Dermis blood vessel endothelial cell (primary cell): ENCODE measurements at places on chromosomes 11 and 22.

GRCh38 chr11:121613724-121614123 lies 161.0 kb upstream of the SORL1-AS1 start:
- peak; percentile 24 for DNase-seq

GRCh38 chr11:114401311-114401710 lies 845 bp downstream of the RBM7 start:
- peak; percentile 27 for DNase-seq

- peak; percentile 7 for DNase-seq
Observed at GRCh38 chr11:74138021-74138420, 32.8 kb downstream of the C2CD3 start.

- DNase-seq: peak; percentile 50
Observed at GRCh38 chr22:38097557-38098409, 12.7 kb downstream of the BAIAP2L2 start.

DNA sequence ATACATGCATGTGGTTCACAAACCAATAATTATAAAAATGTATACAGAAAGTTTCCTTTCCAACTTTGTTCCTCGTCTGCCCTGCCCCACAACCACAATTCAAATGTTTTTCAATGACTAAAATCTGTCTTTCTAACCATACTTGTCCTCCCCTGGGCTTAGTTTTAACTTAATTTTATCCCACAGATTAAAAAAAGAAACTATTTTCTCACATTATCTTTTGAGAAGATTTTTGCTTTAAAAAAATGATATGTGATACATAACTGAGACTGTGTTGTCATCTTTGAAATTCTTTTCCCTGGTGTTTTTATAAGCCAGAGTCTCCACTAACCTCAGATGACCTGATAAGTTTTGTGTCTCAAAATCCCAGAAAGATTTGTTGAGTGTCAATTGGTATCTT lies 79.0 kb downstream of the FDX1 start:
- no peak for DNase-seq

GRCh38 chr11:68825571-68825970 lies 16.1 kb downstream of the CPT1A start:
- DNase-seq: peak; percentile 87

GRCh38 chr11:15911377-15912044 lies 444.8 kb downstream of the SOX6 start:
- peak; percentile 20 for DNase-seq

GRCh38 chr11:120786206-120786735 lies 237.6 kb upstream of the TBCEL start:
- DNase-seq: no peak

DNA sequence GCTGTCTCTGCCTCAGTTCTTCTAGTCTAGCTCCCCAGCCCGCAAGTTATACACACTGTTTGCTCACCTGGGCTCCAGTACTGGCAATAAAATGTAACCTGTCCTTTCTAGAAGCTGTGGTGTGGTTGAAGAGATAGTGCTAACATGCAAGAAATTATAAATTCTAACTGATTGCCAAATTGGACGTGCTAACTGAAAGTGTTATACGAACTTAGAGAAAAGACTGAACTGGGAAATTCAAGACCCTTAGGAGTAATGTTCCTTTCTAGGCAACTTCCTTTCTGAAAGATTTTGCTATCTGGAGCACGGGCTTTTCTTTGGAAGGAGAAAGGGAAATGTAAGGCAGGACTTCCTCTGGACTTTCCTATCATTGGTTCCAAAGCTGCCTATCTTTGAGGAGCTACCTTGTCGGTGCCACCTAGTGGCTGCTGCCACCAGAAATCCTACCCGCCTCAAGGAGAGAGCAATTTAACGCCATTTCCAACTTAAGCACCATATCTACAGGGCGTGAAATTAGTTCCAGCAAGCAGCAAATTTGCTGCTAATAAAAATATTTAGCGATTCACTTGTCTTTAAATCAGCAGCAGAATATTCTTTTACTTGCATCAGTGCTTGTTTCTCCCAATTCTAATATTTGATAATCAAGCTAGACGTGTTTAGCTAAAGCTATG lies 12.7 kb upstream of the TMEM218 start:
- peak; percentile 59 for DNase-seq

DNA sequence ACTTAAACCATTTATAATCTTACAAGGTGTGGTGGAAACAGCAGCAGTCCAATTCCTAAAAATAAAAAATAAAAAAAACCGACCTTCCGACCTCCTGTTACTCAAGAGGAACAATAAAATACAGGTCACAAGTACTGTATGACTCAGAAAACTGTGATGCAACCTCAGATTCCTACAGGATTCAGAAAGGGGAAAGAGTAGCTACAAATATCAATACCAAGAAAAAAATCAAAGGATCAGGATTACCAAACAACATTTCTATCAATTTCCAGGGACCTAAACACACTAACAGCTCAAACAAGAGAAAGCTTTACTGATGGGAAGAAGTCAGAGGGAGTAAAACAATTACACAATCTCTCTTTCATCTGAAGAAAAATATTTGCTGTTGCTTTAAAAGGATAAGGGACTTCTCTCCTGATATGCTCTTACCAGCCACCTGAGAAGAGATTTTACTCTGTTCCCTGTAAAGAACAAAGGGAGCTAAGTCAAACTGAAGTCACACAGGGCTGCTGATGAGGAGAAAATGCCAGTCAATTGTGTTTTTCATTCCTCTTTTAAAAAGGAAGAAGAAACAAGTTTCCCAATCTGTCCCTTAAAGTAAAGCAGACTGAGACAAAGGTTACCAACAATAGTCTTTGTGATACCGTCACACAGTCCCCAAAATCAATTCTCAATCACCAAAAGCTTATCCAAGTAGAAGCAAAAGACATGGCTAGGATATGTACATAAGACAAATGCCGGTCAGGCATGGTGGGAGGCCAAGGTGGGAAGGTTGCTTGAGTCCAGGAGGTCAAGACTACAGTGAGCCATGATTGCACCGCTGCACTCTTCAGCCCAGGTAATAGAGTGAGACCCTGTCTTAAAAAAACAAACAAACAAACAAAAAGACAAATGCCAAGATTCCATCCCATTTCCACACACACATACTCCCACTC lies 39.3 kb downstream of the AMBRA1 start:
- DNase-seq: peak; percentile 83

- no peak for DNase-seq
Observed at GRCh38 chr11:121473064-121473777, 20.5 kb upstream of the SORL1-AS1 start.

- DNase-seq: peak; percentile 66
Observed at GRCh38 chr22:37045958-37046357, 5.6 kb upstream of the KCTD17 start.

GRCh38 chr11:96122601-96123074 lies 198.7 kb upstream of the MTMR2 start:
- no peak for DNase-seq

GRCh38 chr11:83437939-83438338 lies 151.8 kb upstream of the CCDC90B start:
- DNase-seq: no peak

DNA sequence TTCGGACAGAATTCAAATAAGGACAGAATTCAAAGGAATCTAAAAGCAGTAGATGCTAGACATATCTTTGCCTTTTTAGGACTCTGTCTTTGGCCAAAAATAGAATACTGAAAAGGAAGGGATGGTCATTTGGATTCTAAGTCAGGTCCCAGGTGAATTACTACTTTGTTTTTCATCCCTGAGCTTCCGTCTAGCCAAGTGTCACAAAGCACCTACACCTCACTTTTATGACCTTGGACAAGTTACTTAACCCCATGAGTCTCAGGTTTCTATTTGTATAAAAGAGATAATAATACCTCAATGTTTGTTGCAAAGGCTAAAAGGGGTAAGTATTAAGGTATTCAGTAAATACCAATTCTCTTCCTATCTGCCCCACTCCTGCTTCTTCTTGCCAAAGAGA lies 7.3 kb downstream of the KIF18A start:
- DNase-seq: no peak

DNA sequence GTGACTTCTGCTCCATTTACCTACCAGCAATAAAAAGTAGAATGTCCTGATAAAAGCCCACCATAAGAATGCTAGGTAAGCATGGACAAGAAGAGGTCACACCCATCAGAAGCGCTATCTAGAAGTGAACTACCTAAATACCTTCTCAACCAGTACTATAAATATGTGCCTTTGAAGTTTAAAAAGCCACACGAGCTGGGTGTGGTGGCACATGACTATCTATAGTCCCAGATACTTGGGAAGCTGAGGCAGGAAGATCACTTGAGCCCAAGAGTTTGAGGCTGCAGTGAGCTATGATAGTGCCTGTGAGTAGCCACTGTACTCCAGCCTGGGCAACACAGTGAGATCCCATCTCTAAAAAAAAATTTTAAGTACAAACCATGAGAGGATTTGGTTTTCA lies 66.7 kb downstream of the PACSIN2 start:
- no peak for DNase-seq

GRCh38 chr11:2674658-2675131 lies 25.1 kb downstream of the KCNQ1OT1 start:
- no peak for DNase-seq

GRCh38 chr11:79335681-79336080 lies 105.1 kb downstream of the TENM4 start:
- no peak for DNase-seq

- DNase-seq: peak; percentile 74
Observed at GRCh38 chr11:69644071-69644961, 3.4 kb downstream of the CCND1 start.

DNA sequence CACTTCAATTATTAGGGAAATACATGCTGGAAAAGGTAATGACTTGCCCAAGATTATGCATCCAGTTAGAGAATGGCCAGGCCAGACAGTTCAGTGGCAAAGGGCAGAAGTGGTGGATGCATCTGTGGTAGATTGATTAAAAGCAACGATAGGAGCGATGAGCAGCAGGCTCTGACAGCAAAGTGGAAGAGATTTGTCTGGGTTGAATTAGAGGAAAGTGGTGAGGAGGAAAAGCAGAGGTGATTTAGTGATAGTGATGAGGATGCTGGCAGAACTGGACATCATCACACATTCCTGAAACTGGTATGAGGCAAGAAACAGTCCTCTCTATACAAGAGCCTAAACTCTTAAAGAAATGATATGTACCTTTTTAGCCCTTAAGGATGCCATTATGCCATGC lies 12.5 kb downstream of the HSD17B12 start:
- no peak for DNase-seq

- DNase-seq: no peak
Observed at GRCh38 chr22:50625131-50625567, 2.8 kb downstream of the ARSA start.

DNA sequence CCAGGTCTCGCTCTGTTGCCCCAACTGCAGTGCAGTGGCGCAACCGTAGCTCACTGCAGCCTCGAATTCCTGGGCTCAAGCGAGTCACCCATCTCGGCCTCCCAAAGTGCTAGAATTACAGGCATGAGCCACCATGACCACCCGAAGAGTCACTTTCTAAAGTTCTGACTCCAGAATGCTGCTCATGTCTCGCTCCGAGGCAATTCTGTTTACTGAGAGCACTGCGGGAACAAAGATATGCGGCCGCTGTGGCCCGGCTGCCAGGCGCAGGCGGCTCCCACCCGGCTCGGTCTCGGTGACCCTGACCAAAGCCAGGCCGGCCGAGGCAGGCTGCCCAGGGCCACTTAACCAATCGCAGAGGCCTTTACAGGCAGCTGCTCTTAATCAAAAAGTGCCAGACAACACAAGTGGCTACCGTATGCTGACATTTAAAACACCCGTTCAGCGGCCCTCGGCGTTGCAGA lies 78.7 kb downstream of the PHF21B start:
- no peak for DNase-seq

GRCh38 chr11:126704096-126704495 lies 296.5 kb downstream of the KIRREL3 start:
- DNase-seq: no peak

DNA sequence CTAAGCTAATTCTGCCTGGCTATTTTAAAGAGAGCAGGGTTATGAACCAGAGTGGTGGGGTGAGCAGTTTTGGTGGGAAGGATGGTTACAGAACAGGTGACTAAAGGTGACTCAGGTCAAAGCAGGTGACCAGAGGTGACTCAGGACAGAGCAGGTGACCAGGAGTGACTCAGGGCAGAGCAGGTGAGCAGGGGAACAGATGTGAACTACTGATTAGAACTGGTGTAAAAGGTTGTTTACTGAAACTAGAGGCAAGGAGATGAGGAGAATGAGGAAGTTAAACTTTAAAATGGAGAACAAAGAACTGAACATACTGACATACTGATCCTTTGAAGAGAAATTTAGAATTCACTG lies 15.4 kb upstream of the HYLS1 start:
- no peak for DNase-seq

GRCh38 chr22:21641789-21642583 lies at the start of gene SDF2L1:
Gene SDF2L1, plus strand, starts transcription at chr22:21642302. Its CDS starts 35 bp downstream, at chr22:21642337.
- peak; percentile 99 for DNase-seq

GRCh38 chr22:40058265-40058664 lies 63.5 kb downstream of the FAM83F start:
- peak; percentile 64 for DNase-seq

DNA sequence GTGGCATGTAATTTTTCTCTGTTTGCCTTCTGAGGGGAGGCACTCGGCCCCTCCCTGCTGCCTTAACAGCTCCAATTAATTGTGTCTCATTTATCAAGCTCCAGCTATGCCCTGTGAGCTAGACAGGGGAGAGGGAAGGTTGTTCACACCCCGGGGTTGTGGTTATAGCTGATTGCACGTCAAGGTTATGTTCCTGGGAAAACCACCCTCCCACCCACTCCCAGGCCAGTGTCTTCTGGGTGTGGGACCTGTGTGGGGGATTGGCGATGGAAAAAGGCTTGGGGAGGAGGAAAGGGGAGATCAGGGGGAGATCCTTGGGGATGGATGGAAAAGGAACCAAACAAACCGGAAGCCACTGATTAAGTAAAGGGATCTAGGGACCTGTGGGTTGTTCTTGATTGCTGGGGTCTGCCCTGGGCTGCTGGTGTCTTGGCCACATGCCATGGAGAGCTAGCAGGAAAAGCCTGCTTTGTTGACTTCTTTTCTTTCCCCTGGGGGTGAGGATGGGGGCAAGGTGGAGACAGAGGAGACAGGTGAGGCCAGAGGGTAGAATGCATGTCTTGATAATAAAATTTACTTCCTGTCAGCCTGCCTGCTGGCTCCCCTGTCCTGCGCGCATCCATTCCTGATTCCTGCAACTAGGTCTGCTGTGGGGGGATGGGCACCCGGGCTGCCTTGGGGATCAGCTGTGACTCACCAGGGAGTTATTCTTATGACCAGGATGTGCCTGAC lies 13.5 kb upstream of the SORL1-AS1 start:
- DNase-seq: peak; percentile 90

- no peak for DNase-seq
Observed at GRCh38 chr11:76891285-76891684, 30.6 kb downstream of the ACER3 start.

DNA sequence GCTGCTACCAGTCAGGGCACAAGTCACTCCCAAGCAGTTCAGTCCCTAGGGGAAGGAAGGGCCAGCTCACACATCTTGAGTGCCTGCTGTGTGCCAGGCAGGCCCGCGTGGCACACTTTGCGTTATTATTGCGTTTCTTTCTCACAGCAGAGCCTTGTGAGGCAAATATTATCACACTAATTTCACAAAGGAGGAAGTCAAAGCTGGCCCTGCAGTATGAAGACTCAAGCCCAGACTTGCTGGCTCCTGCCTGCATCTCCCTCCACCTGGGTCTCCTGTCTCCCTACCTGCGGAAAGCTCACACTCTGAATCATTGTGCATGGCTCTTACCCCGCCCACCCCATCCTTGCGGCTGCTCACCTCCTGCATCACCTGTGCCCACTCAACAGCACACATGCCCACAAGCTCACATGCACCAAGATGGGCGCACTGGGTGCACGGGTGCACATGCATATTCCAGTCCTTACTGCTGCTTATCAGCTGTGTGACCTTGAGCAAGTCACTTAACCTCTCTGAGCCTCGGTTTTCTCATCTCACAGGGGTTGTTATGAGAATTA lies 31.7 kb upstream of the P2RY2 start:
- no peak for DNase-seq
